ENCODE measurements at places on chromosomes 6 and 20. TPM values are rescaled to one million over a fixed set of nuclear protein-coding genes. Genes with fewer than 3 reads are reported as not detected.

Gene SCUBE3
- total RNA-seq = not detected

Gene MUC21
- total RNA-seq = not detected

Gene ORC3
- 31.2 TPM for total RNA-seq

Gene NMBR
- total RNA-seq = not detected

Gene LINC00237
- not detected for total RNA-seq

Gene WFDC10B
- total RNA-seq = not detected

Gene ARFRP1
- total RNA-seq = 59.1 TPM

Gene IRF4
- total RNA-seq = 1,053 TPM

Gene OR12D3
- total RNA-seq = not detected

All from activated T-helper 2 cell treated with anti-CD3 and anti-CD28 coated beads, Interferon-gamma antibody, Interleukin-2, Interleukin-4, amounts not matched to agents 10 μg/mL and 5 μg/mL and 100 μg/mL, durations not matched to agents 14 hours and 24 hours and 36 hours (primary cell).